ENCODE measurements at places on chromosomes 16 and 17.

- peak; percentile 100 for DNase-seq
These were observed at the start of gene ERCC4 for GRCh38 chr16:13919683-13920509. Gene ERCC4, plus strand, starts transcription at chr16:13920154. Its CDS starts 12 bp downstream, at chr16:13920166.

DNA sequence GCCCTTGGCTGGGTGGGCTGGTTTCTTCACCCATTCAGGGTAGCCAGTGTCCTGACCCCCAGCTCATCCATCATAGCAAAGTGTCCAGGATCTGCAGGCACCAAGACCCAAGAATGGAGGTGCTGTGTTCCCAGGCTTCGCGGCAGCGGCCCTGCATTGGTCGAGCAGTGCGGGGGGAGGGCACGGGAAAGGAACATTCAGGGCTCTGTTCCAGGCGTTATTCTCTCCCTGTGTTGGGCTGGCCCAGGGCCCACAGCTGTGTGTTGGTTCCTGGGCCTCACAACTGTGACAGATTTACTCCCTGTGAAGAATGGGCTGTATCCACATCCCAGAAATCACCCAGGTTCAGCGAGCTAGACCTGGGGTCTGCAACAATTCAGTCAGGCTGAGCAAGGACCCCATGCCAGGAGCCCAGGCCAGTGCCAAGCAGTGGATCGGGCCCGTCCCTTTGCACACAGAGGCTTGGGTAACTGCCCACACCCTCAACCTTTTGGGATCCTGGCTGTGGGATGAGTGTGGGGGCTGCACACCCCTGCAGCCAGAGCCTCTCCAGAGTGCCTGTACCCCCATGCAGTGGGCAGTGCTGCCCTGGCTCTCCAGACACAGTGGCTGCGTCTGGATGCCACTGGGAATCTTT, 10.0 kb downstream of the GPT2 start:
- no peak for DNase-seq

GRCh38 chr16:57386381-57386951, 14.2 kb downstream of the CX3CL1 start:
- DNase-seq, result peak; percentile 89

DNA sequence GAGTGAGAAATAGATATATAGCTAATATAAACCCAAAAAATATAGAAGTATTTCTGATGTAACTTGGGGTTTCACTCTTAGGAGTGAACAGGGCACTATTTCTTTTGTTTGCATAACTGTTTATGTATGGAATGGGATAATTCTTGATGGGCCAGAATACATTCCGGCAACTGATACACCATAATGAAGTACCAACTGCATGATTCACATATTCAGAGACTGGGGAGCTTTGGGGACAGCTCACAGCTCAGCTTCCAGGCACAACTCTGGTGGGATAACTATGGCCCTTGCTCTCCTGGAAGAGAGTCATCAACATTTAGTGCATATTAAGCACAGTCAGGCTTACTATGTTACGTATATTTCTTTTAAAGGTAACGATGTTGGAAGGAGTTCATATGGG, 42.1 kb upstream of the ADCY7 start:
- no peak for DNase-seq

DNA sequence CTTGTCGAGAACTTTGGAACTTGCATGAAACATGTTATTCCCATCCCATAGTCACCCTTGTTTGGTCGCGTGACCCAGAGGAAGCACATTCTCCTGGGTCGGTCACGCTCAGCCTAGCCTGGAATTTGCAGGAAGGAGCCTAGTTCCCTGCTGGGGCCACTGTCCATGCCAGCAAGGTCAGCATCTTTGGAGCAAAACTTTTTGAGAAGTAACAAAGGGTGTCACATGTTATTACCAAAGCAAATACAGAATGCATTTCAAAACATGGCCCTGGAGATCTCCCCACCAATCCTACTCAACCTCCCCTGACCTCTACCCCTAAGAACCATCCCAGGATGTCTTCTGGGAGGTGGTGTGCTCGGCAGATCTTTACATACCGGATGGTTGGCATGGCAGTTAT, 26.2 kb upstream of the IRF8 start:
- DNase-seq, result no peak

DNA sequence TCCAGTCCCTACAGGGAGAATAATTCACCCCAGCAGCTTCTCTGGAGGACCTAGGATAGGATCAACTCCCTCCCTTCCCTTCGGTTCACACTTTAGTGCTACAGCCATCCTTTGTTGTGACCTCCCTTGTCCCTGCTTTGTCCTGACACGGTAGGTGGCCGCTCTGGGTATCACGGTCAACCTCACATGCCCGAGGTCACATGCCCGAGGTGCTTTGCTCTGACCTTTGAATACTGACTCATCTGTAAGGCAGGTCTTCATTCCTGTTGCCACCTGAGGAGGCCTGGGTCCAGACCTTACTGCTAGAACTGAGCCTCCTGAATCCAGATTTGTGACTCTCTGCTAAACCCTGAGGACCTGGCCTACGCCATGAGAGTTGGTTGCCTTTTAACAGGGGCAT, 19.7 kb downstream of the ALKBH5 start:
- no peak for DNase-seq

- DNase-seq, result no peak
These were observed 17.3 kb upstream of the MYO1D start for GRCh38 chr17:32894245-32894644.

GRCh38 chr16:62298600-62298999, 262.4 kb upstream of the CDH8 start:
- DNase-seq, result no peak

GRCh38 chr17:77444984-77445759, 304.4 kb downstream of the SEC14L1 start:
- peak; percentile 88 for DNase-seq

- no peak for DNase-seq
These were observed 35.4 kb upstream of the PABPN1L start for GRCh38 chr16:88901718-88902337.

GRCh38 chr16:9964426-9964825, 217.8 kb downstream of the GRIN2A start:
- DNase-seq, result no peak

GRCh38 chr16:87540072-87540896, 47.5 kb upstream of the ZCCHC14 start:
- DNase-seq, result no peak

DNA sequence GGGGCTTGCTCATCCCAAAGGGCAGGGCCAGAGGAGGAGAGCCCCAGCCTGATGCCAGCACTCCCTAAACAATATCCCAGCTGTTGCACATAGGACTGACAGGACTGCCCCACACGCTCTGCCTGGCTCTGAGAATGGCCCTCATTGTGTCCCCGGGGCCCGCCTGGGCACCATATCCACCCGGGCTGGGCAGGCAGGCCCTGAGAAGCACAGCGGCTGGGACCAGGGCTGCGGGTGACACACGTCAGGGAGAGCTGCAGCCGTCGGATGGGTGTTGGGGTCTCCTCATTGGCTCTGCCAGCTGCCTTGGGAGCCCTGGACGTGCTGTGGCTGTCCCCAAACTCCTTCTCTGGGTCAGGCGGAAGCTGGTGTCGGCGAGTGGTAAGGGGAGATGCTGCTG, 4.2 kb downstream of the BCAR1 start:
- DNase-seq, result no peak

GRCh38 chr17:59425085-59425931, 93.9 kb downstream of the YPEL2 start:
- peak; percentile 83 for DNase-seq

DNA sequence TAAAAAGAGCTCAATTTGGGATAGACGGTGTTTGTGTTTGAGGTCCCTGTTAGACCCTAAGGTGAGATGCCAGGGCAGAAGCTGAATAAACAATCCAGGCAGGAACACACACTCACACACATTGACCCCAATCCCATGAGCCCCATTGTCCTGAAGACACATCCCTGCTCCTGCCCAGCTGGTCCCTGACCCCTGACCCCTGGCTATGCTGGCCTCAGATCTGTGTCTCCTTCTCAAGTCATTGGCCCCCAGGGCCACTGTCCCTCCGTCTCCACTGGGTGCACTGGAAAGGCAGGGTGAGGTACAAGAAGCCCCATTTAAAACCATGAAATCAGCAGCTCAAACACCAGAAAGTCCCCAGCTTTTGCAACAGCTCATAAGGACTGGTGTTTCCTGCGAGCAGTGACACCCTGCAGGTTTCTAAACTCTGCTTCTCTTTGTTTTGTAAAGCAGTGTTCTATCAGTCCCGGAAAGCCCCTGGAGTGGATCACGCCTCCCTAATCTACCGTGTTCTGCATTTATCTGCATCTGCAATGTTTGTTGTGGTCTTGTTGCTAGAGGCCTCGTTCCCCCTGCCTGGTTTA, 18.0 kb upstream of the ASGR2 start:
- peak; percentile 10 for DNase-seq

- peak; percentile 68 for DNase-seq
These were observed 6.3 kb downstream of the C17orf50 start for GRCh38 chr17:35766903-35767510.

DNA sequence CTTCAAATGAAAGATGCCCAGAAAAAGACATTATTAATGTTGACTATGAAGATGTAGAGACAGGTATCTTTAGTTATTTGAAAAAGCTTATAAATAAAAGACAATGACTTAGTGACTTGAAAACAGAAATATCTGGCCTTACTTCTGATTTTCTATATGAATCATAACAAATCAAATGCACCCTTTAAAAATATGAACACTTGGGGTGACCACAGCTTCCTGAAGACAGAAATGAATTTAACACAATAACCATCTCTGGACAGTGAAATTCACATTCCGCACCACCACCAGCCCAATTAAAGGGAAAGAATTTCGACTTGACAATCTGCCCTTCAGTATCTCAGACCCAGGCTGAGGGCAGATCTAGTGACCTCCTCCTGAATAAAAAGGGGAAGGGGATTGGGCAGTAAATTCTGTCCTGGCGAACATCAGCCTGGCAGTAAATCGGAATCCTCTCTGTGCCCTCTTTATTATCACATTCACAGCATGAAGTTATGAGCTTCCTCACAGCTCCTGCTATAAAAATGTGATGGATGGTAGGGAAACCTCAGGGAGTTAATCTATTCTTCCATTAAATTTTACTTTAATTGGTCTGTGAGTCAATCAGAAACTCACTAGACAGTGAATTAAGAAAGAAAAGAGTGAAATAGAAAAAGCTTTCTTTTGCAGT, 131.5 kb downstream of the SNX11 start:
- DNase-seq, result no peak

- DNase-seq, result peak; percentile 95
These were observed 6.6 kb downstream of the TRAF4 start for GRCh38 chr17:28750178-28751047.

DNA sequence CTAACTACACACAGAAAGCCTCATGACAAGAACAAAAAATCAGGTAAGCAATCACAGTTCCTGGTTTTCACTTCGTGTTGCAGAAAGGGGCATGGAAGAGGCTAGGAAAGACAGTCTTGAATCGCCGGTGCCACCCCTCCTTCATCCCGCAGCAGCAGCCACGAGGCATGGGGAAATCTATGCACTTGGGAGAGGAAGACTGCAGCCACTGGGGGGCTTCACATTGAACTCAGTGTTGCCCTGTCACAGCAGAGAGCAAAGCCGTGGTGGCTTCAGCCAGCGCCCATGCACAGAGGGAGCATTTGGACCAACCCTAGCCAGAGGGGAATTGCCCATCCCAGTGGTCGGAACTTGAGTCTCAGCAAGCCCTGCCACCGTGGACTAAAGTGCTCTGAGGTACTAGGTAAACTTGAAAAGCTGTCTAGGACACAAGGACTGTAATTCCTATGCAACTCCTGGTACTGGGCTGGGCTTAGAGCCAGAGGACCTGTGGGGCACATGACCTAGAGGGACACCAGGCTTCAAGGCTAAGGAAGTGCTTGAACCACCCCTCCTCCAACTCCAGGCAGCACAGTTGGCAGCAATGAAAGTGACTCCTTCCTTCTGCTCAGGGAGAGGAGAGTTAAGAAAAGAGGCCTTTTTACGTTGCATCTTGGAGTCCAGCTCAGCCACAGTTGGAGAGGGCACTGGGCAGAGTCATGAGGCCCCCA, 35.2 kb upstream of the ATP2C2 start:
- no peak for DNase-seq

Data from cardiac fibroblast (primary cell).